Lower lobe of right lung (tissue), 2 donors: ENCODE measurements at places on chromosomes 4 and X.

GRCh38 chr4:138234248-138234647 is 7.9 kb downstream of the SLC7A11 start:
- DNase-seq: no peak

GRCh38 chr4:132071815-132072214 is 1077.3 kb upstream of the PCDH10 start:
- DNase-seq: no peak

GRCh38 chr4:2689825-2690700 is 66.1 kb downstream of the TNIP2 start:
- no peak for DNase-seq

GRCh38 chr4:85028910-85029309 is 62.4 kb upstream of the WDFY3 start:
- no peak for DNase-seq

- no peak for DNase-seq
Observed at GRCh38 chr4:129138810-129139496, 43.0 kb downstream of the C4orf33 start.
